ENCODE measurements at places on chromosomes 2 and 18.

DNA sequence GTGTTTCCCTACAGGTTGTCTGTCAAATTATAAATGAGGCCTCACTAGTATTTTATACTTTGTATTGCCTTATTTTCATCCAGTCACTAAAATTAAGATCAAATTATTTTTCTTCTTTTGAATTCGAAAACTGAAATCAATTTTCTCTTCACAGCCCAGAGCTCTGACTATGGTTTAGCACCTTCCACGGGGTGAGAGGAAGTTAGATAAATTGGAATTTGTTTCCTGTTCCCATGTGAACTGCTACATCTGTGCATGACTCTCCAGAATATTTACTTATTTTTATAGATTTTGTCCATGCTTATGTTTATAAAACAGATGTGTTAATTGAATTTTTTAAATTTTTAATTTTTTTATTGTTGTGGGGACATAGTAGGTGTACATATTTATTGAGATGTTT lies 656.5 kb downstream of the IRS1 start:
- no peak for DNase-seq

DNA sequence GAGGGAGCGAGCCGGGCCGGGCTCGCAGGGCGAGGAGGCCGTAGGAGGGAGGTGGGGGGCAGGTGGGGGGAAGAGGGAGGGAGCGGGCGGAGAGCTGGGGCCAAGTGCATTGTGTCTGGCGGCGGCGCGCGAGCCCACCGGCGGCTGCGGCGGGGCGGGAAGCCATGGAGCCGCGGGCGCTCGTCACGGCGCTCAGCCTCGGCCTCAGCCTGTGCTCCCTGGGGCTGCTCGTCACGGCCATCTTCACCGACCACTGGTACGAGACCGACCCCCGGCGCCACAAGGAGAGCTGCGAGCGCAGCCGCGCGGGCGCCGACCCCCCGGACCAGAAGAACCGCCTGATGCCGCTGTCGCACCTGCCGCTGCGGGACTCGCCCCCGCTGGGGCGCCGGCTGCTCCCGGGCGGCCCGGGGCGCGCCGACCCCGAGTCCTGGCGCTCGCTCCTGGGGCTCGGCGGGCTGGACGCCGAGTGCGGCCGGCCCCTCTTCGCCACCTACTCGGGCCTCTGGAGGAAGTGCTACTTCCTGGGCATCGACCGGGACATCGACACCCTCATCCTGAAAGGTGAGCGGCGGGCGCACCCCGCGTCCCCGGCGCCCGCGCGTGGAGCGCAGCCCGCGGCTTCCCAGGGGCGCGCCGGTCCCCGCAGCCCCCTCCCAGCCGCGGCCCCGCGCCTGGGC lies at the start of gene TMEM178A:
Gene TMEM178A (plus strand): TSS at position 107 of the 680 bp plus-strand sequence. CDS start 58 bp downstream, at position 165.
- no peak for DNase-seq

- no peak for DNase-seq
Measured at GRCh38 chr2:120823551-120823950, 87.9 kb downstream of the GLI2 start.

DNA sequence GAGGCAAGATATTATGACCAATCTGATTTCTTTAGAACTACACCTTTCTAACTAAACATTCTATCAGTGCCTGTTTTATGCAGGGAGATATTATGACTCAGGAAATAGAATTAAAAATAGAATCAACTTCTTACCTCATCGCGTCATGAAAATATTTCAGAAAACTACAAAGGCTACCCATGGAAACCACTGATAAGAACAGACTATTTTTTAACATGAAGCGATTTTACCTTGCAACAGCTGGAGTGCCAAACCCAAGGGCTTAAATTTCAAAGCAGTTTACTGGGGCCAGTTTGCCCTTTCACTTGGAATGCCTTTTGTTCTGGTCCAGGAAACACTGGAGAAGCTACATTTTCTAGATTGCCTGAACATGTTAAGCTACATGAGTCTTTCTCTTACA lies 304.8 kb upstream of the CCDC68 start:
- DNase-seq, result no peak

GRCh38 chr2:240322231-240322955 lies 113.1 kb upstream of the GPC1 start:
- DNase-seq, result no peak

DNA sequence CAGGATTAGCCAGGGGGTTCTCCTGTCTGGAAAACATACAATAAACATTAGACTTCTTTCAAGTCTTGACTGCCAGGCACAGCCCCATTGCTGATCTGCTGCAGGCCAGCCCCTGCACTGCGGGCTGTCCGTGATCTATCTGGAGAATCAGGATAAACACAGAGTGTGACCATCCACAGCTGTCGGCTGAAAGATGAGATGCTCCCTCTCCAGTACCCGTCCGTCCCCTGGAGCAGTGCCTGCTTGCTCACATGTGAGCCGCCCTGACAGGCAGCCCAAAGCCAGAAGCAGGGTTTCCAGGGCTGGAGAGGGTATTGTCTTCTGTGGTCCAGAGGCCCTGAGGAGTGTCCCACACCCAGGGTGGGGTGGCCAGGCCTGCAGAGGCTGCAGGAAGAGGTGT lies 46.1 kb upstream of the FOSL2 start:
- no peak for DNase-seq

GRCh38 chr2:227713291-227713690 lies 4.5 kb downstream of the SLC19A3 start:
- DNase-seq, result no peak

DNA sequence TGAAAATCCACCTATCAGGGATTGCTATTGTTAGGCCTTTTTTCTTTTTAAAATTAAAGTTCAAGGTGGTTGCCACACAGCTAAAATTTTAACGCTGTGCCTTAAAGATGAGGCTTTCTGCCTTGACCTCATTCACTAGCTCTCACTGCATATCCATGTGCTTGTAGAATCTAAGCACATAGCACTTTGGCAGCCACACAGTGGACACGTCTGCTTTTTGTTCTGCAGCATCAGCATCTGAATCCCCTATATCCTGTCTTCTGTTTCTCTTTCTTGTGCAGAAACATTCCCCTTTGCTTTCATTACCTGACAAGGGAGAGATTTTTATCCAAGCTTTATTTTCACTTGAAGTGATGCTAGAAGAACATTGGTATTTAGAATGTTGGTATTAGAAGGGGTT lies 38.1 kb downstream of the RALB start:
- no peak for DNase-seq

GRCh38 chr2:235227590-235227989 lies 266.3 kb upstream of the AGAP1 start:
- no peak for DNase-seq

GRCh38 chr2:74740741-74741431 lies 86.8 kb downstream of the SEMA4F start:
- no peak for DNase-seq

DNA sequence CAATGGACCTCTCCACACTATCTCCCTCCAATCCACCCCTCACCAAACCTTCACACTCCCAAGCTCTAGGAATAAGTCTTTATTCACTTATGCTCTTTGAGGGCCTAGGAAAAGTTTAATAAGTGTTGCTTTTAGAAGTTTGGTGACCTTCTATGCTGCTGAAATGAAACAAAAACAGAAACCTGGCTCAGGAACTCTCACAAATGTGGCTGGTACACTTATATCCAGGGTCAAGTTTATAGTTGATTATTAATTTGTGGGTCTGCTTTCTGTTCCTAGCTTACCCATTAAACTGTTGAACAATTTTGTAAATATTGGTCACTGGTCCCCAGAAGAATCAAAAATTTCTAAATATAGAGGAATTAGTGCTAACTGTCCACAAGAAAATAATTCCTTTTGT lies 14.2 kb upstream of the ANKRD44 start:
- no peak for DNase-seq

- DNase-seq, result no peak
Measured at GRCh38 chr2:3121601-3122000, 256.0 kb downstream of the EIPR1 start.

DNA sequence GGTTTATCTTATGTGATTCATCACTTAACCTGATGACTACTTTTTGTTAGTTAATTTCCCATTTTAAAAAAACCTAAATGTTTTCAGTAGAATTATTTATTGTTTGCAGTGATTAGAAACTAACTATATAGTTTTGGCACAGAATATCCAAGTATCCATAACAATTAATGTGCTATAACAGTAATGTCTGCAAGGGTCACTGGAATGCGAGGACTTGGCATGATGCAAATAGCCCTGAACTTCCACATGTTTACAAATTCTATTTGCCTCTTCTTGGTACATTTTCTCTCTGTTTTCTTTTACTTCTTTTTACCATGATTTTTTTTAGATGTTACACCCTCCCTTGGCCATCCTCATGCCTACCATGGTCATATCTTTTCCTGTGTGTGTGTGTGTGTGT lies 49.3 kb upstream of the GALNT3 start:
- DNase-seq, result no peak

- DNase-seq, result no peak
Measured at GRCh38 chr18:7512348-7512747, 54.8 kb upstream of the PTPRM start.

DNA sequence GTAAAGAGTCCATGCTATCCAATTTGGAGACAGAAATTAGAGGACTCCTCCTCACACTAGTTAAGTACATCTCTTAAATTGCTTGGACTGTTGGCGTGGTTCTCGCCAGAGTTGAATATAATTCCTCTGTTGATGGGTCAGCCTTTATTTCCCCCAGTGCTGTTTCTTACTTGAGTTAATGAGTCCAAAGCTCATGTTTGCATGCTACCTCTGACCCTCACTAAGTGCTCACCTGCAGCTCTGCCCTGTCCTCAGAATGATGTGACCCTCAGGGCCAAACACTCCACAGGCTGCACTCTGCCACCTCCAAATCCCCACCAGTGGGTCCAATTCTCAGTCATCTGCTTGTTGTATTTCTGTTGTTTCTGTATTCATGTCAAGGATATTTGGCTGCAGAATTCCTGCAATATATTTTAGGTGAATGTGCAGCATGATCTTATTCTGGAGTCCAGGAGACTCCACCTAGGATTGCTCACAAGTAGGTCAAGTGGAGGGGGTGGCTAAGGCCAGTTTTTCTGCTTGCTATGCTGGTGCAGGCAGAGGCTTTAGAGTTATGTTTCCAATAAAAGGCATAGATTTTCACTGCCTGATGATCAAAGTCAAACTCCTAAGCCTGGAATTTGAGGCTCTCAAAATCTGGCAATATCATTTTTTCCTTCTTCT lies 37.8 kb downstream of the RDH14 start:
- no peak for DNase-seq

- DNase-seq, result no peak
Measured at GRCh38 chr2:3960106-3960505, 256.7 kb downstream of the DCDC2C start.

DNA sequence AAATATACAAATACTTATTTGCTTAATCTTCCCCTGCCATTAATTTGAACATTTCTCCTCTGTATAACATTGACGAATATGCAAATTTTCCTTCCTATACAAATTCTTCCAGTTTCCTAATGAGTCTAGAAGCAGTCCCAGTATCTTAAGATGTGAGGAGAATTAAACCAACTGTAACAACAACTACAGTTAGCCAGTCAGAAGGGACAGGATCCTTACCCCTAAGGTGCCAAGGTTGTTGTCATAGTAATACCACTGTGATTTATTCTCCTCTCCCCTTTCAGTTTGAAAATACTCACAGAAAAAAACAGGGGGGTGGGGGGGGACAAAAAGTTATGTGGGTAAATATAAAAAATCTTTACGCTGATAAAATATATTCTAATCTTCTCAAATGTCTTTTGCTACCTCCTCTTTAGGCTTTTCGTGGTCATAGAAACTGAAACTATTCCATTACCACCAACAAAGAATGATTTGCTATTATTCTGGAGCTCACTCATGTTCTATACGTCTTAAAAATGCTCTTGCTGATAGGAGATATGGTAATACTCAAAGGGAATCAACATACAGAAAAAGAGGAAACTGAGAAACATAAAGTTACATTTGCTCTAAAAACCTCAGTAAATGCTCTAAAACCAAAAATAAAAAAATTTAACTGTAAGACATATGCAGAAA lies 107.6 kb downstream of the MEMO1 start:
- DNase-seq, result no peak

DNA sequence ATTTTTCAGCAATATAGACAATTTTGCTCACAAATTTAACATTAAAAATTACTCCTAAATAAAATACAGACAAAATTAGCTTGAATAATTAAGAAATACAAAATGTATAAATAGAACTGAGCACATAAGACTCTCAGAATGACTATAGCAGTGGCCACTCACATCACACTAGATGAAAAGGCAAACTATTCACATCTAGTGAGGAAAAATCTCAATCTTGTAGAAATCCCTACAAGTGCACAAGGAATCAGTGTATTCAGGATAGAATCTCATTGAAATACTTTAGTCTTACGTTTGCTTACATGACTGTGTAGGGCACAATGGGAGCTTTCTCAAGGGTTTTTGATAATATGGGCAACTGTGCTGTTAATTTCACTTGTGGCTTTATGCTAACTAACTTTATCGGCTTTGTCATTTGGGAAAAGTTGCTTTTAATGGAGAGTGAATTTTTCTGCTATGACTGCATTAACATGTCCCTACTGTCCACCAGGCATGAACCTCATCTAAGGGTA lies 678.9 kb upstream of the LRRTM4 start:
- DNase-seq, result no peak

DNA sequence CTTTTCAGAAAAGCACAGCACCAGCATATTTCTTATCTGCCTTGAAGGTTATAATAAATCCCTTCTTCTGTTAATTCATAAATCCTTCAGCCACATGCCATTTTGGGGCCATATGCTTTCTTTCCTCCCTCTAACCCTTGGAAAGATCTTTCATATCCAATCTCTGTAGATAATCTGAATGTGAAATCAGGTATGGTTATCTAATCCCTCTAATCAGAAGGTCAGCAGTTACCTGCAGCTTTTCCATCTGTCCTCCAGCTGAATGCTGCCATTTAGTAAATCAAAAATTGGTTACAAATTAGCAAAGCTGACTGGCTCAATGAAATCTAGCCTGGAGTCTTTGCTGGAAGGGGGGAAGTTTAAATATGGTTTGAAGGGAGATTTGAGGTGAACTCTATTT lies 230.5 kb downstream of the PIK3C3 start:
- DNase-seq, result no peak

DNA sequence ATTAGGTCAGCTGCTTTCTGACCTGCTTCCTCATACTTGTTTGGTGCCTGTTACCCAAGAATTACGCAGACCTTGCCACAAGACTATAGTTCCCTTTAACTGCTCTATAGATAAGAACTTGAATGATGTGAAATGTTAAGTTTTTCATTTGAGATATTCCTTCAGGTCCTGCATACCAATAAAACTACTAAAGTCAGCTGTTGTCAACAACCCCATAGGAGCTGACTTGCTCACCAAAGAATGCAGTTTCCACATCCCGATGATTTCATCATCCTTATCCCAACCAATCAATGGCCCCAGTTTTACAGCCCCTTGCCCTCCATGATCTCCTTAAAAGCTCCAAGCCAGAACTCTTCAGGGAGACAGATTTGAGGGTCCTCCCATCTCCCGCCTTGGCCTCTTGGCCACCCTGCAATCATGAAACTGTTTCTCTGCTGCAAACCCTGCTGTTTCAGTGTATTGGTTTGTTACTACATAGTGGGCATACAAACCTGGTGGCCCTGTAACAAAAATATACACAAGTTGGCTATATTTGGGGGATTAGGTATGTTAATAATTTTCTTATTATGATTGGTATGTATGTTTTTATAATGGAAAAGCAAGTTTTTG lies 396.3 kb upstream of the CHST9 start:
- no peak for DNase-seq

All from GM12865 (cell line).